Skeletal muscle cell (primary cell): ENCODE measurements at places on chromosomes 11 and 22.

DNA sequence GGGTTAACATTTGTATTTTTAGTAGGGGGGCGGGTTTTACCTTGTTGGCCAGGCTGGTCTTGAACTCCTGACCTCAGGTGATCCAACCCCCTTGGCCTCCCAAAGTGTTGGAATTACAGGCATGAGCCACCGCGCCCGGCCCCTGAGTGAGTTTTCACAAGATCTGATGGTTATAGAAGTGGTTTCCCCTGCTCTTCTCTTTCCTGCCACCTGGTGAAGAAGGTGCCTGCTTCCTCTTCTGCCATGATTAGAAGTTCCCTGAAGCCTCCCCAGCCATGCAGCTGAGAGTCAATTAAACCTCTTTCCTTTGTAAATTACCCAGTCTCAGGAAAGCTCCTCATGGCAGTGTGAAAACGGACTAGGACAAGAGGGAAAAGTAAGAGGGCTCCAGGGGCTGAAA, 259.1 kb upstream of the PLET1 start:
- DNase-seq, result no peak

- DNase-seq, result no peak
Observed at GRCh38 chr11:117564321-117564720, 232.7 kb downstream of the DSCAML1 start.

- DNase-seq, result no peak
Observed at GRCh38 chr11:133934599-133935550, 21.9 kb downstream of the IGSF9B start.

DNA sequence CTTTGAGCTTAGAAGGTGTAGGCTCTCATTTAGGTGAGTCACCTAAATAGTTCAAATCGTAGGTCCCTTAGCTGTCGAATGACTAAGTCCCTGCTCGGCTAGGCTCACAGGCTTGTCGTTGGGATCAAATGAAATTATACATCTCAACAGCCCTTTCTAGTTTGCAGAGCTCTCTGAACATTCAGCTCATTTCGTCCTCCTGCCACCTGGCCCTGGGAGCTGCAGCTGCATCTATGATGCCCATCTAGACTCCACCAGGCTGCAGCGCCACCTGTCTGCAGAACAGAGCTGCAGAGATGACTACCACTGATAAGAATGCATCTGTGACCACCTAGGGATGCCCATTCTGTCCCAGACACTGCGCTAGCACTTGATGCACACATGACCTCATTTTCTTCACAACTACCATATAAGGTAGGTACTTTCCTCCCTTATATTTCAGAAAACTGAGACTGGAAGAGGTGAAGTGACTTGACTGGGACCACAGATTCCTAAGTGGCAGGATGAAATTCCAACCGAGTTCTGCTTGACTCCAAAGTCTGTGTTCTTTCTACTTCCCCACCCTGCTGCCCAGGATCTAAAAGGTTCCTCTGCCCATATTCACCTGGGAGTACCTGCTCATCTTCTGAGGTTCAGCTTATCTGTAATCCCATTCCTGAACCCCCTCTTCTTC, 141.1 kb upstream of the NARS2 start:
- DNase-seq, result peak; percentile 45

DNA sequence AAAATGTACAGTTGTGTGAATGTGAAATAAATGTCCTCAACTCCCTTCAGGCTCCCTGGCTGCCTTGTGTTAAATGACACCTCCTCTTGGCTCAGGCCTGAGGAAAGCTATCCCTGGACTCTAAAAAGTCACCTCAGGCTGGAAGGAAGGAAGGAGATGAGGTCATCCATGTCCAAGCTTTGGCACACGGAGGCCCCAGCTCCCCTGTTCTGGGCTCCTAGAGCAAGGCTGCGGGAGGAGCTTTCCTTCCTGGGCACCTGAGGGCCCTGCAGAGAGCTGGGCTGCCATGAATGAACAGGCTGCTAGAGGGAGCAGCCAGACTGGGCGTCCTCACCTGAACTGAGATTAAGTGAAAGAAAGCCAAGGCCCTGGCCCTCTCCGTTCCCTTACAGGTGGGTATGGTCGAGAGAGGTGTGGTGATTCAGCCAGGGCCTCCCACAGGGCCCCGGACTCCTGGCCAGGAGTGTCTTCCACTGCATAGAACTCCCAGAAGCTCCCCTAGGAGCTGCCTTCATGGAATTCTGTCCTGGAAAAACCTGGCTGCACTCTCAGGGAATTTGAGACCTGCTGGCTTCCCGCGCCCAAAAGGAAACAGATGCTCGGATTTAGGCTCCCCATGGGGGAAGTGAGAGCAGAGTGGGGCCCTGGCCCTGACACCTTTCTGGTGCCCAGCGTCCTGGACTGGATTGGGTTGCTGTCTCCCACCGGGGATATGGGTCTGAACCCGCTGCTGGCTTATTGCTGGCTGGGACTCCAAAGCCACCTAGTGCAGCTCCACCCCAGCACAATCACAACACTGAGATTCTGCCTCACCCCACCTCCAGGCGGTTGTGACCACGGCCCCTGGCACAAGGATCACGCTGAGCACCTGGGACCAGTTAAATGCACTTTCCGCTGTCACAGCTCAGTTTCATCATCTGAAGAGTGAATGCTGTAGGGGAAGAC, 22.2 kb downstream of the MYBPC3 start:
- peak; percentile 4 for DNase-seq

- DNase-seq, result no peak
Observed at GRCh38 chr22:38270091-38270992, 2.5 kb downstream of the TMEM184B start.

- no peak for DNase-seq
Observed at GRCh38 chr11:86978756-86979608, 23.8 kb upstream of the FZD4 start.

- no peak for DNase-seq
Observed at GRCh38 chr11:10490032-10490397, 35.0 kb downstream of the AMPD3 start.

- peak; percentile 32 for DNase-seq
Observed at GRCh38 chr11:11416917-11417316, 63.9 kb upstream of the CSNK2A3 start.

GRCh38 chr11:117669062-117669461, 128.0 kb downstream of the DSCAML1 start:
- no peak for DNase-seq

DNA sequence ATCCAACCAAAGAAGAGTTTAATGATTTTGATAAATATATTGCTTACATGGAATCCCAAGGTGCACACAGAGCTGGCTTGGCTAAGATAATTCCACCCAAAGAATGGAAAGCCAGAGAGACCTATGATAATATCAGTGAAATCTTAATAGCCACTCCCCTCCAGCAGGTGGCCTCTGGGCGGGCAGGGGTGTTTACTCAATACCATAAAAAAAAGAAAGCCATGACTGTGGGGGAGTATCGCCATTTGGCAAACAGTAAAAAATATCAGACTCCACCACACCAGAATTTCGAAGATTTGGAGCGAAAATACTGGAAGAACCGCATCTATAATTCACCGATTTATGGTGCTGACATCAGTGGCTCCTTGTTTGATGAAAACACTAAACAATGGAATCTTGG, 23.9 kb downstream of the KDM4D start:
- no peak for DNase-seq
